ENCODE measurements at places on chromosomes 1 and 21. TPM values are rescaled to one million over a fixed set of nuclear protein-coding genes. Genes with fewer than 3 reads are reported as not detected.
A peak's percentile ranks its signal among the peaks of the same experiment; 100 is the strongest.

DNA sequence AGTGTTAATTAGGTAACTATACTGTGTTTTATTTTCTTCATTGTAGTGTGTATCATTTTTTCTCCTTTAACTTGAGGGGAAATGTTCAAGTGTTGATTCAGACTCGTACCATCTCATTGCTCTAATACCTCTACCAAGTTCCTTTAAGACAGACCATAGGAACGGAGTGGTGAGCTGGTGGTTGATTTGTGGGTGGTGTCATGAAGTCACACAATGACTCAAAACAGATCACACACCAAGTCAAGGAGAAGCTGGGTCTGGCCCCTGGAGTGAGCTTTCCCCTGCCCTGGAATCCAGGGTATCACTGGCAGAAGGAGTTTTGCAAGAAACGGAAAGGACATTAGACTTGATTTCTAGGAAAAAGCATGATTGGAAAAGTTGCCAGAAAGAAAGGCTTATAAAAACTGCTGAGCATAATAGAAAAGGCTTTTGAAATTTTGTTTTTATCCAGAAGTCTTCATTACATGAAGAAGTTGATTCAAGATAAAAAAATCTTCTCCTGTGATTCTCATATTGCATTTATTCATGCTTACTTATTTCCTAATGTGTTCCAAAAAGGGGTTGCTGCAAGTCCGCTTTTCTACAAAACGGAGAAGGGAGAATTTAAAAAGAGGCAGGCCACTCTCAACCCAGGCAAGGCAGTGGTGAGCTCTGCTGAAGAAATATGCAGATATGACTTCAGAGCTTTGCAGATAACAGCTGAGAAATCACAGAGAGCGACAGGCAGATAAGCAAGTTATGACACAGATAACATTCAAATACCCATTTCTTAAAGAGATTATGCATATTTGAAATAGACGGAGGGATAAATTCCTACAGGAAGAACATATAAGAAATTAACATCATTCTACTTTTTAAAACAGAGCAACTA, 79.7 kb downstream of the TBX19 start:
- H3K27me3 ChIP-seq: no peaks in the 10 kb centered on the region
- no peak overlapping the region for H3K27ac ChIP-seq
- no peaks in the 10 kb centered on the region for H3K36me3 ChIP-seq
- no peak overlapping the region for H3K4me3 ChIP-seq
- no peak for DNase-seq
- no peaks in the 10 kb centered on the region for H3K4me1 ChIP-seq

RIPK4 gene
- 6.3 TPM for total RNA-seq

SYT2 gene
- total RNA-seq: not detected

- H3K4me3 ChIP-seq: no peak overlapping the region
- no peaks in the 10 kb centered on the region for H3K27me3 ChIP-seq
- H3K4me1 ChIP-seq: peaks cover 9% of the 10 kb centered on the region
- no peaks in the 10 kb centered on the region for H3K36me3 ChIP-seq
These were observed 250 bp downstream of the F5 start for GRCh38 chr1:169586067-169586394.

LEFTY2 gene
- not detected for total RNA-seq

DNA sequence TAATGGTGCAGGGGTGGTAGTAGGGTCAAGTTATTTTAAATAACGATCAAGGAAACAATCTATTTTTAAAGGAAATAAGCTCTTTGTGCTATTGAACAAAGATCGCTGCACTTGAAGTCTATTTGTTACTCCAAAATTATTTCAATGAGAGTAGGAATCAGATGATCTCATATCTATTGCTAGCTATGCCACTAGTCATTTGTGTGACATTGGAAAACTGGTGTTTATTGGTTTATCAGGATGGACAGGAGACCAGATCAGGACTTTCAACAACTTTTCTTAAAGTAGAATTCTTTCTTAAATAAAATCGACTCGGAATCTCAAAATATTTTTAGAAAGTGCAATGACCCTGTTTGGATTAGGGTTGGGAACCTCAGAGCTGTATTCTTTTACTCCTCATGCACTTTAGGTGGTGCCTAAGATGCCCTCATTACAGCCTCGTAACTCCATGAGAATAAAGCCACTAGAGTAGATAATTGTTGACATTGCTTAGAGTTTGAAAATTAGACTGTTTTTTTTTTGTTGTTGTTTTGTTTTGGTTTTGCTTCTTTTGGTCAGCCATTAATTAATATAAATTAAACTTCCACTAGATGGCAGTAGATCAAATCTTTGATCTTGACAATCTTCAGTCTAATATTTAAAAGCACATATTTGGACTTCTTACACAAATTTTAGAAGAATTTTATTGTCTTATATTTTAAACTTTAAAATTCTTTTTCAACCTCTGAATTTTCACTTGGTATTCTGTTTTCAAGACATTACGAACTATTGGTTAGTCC, 352.4 kb downstream of the USP25 start:
- H3K27ac ChIP-seq: no peak overlapping the region
- no peak for DNase-seq
- H3K36me3 ChIP-seq: no peaks in the 10 kb centered on the region
- no peaks in the 10 kb centered on the region for H3K27me3 ChIP-seq

DNA sequence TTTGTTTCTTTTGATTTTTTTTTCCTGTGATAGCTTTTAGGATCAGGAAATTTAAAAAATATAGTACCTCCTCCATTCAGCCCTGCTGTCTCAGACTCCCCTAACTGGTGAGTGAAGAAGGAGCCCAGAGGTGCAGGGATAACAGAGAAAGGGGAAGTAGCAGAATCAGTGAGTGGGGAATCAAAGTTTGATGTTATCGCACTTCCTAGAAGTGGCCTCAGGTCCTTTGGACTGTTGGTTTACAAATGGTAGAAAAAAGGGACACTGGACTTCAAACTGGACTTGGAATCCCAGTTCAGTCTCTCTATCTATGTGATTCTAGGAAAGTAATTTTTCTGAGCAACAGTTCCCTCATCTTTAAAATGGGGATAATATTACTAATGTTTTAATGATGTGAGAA, 99.5 kb downstream of the FGGY start:
- DNase-seq: no peak
- H3K4me1 ChIP-seq: peaks cover 7% of the 10 kb centered on the region
- H3K36me3 ChIP-seq: no peaks in the 10 kb centered on the region
- H3K27me3 ChIP-seq: no peaks in the 10 kb centered on the region
- H3K27ac ChIP-seq: no peak overlapping the region
- no peak overlapping the region for H3K4me3 ChIP-seq

DNA sequence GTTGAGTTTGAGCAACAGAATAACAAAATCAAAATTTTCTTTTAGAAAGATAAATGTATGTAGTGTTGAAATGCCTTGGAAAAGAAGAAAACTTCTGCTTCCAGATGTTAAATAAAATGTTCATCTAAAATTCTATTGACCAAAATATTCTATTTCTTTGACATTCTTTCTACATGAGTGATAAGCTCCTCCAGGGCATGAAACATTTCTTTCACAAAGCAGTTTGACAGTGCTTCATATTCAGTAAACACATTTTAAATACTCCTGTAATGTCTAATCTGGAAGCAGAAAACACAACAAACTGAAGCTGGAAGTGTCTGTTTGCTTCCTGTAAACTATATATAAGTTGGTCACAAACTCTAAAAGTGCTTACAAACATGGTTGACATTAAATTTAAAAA, 61.5 kb downstream of the RGS21 start:
- H3K27ac ChIP-seq: no peak overlapping the region
- no peaks in the 10 kb centered on the region for H3K27me3 ChIP-seq
- H3K36me3 ChIP-seq: no peaks in the 10 kb centered on the region

- no peaks in the 10 kb centered on the region for H3K36me3 ChIP-seq
- no peak overlapping the region for H3K4me3 ChIP-seq
- H3K4me1 ChIP-seq: no peaks in the 10 kb centered on the region
- H3K27me3 ChIP-seq: no peaks in the 10 kb centered on the region
- H3K27ac ChIP-seq: no peak overlapping the region
These were observed 58.0 kb downstream of the LGR6 start for GRCh38 chr1:202251424-202252256.

NCAM2 gene
- 2.7 TPM for total RNA-seq

SNIP1 gene
- total RNA-seq: 12.0 TPM

- no peaks in the 10 kb centered on the region for H3K4me1 ChIP-seq
- H3K27ac ChIP-seq: no peak overlapping the region
- no peaks in the 10 kb centered on the region for H3K36me3 ChIP-seq
- no peak overlapping the region for H3K4me3 ChIP-seq
- no peak for DNase-seq
These were observed 175.5 kb downstream of the ASTN1 start for GRCh38 chr1:176989023-176989422.

GPR157 gene
- total RNA-seq: 23.3 TPM

NOS1AP gene
- 16.4 TPM for total RNA-seq

- no peak overlapping the region for H3K27ac ChIP-seq
- H3K27me3 ChIP-seq: no peaks in the 10 kb centered on the region
- H3K4me1 ChIP-seq: no peaks in the 10 kb centered on the region
- no peak for DNase-seq
- no peaks in the 10 kb centered on the region for H3K36me3 ChIP-seq
- no peak overlapping the region for H3K4me3 ChIP-seq
These were observed 32.9 kb downstream of the VWA5B1 start for GRCh38 chr1:20323613-20323920.

- peaks cover 6% of the 10 kb centered on the region for H3K4me1 ChIP-seq
- no peak for DNase-seq
- H3K27me3 ChIP-seq: no peaks in the 10 kb centered on the region
These were observed 28.7 kb upstream of the DISP1 start for GRCh38 chr1:222786121-222786520.

PHACTR4 gene
- total RNA-seq: 38.7 TPM

- H3K4me1 ChIP-seq: peaks cover 16% of the 10 kb centered on the region
- peaks cover 20% of the 10 kb centered on the region for H3K36me3 ChIP-seq
- H3K27ac ChIP-seq: peak overlapping the region; percentile 74
- H3K27me3 ChIP-seq: no peaks in the 10 kb centered on the region
- DNase-seq: peak; percentile 96
These were observed 96.3 kb downstream of the BCAR3 start for GRCh38 chr1:93585059-93585966.

DNA sequence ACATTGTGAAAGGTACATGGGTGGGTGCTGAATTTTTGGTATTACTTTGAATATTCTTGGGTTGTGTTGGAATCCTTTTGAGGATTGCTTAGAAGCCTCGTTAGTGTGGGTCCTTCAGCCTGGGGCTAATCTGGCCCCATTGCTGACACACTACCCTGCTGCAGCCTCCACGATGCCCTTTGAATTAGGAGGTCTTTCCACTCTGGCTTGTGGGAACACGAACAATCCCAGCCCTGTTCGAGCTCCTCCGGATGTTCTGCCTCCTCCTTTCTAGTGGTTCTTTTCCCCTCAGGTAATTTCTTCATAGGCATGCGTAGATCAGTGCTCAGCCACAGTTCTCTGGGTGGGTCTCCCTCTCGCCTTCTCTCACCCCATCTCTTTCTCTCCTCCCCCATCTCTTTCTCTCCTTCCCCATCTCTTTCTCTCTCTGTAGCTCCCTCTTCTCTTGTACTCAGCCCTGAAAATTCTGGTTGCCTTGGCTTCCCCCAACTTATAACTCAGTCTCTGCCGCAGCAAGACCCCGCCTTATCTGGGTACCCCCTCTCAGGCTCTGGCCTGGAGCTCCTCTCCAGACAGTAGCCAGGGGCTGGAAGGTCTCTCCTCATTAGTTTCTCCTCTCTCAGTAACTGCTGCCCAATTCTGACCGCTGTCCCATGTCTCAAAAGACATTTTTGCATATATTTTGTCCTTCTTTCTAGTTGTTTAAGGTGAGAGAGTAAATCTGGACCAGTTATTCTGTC, 46.0 kb upstream of the SLC19A1 start:
- peaks cover 7% of the 10 kb centered on the region for H3K27me3 ChIP-seq
- no peak for DNase-seq
- H3K4me1 ChIP-seq: peaks cover 23% of the 10 kb centered on the region

HJV gene
- total RNA-seq: not detected

LCE6A gene
- total RNA-seq: not detected

- no peaks in the 10 kb centered on the region for H3K4me1 ChIP-seq
- peak overlapping the region; percentile 83 for H3K27ac ChIP-seq
- H3K27me3 ChIP-seq: no peaks in the 10 kb centered on the region
- DNase-seq: no peak
- peaks cover 72% of the 10 kb centered on the region for H3K36me3 ChIP-seq
These were observed 54.6 kb downstream of the S100B start for GRCh38 chr21:46550116-46550941.

ADAMTS5 gene
- total RNA-seq: 5.9 TPM

AKT3 gene
- total RNA-seq: 26.7 TPM

DNA sequence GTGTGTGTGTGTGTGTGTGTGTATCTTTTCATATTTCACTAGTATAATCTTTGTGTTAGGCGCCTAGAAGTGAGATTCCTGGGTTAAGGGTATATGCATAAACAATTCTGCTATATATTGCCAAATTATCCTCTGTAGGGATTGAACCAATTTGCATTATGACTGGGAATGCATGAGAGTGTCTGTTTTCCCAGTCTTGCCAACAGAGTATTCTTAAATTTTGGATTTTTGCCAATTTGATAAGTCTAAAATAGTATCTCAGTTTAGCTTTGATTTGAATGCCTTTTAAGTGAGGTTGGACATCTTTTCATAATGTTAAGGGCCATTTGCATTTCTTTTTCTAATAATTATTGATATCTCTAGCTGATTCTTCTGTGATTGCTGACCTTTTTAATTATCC, 8.2 kb upstream of the AVPR1B start:
- DNase-seq: no peak
- no peaks in the 10 kb centered on the region for H3K36me3 ChIP-seq
- H3K4me1 ChIP-seq: no peaks in the 10 kb centered on the region

FAM151A gene
- not detected for total RNA-seq

DNA sequence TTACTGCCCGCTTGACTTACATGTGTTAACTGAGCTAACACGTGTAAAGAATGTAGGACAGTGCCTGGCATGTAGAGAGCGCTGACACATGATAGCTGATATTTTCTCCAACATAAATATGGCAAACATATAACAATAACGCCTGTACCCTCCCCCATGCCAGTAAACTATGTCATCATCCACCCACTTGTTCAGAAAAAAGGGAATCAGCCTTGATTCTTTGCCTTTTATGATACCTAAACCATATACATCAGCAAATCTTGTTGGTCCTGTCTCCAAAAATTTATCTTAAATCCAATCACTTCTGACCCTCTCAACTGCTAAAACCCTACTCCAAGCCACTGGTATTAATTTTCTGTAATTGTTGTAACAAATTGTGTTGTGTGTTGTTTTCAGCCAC, 1.1 kb upstream of the ZNF692 start:
- no peak for DNase-seq
- H3K36me3 ChIP-seq: peaks cover 7% of the 10 kb centered on the region
- no peak overlapping the region for H3K4me3 ChIP-seq
- no peaks in the 10 kb centered on the region for H3K27me3 ChIP-seq

DNA sequence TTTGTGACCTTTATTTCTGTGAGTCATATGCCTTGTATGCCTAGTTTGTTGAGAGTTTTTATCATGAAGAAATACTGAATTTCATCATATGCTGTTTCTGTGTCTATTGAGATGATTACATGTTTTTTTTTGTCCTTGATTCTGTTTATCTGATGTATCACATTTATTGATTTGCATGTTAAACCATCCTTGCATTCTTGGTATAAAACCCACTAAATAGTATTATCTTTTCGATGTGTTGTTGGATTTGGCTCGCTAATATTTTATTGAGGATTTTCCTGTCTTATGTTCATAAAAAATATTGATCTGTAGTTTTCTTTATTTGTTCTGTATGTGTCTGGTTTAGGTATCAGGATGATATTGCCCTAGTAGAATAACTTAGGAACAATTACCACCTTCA, 164.7 kb upstream of the CHRM3 start:
- no peaks in the 10 kb centered on the region for H3K4me1 ChIP-seq
- H3K27me3 ChIP-seq: no peaks in the 10 kb centered on the region
- DNase-seq: no peak

Measured in upper lobe of left lung (tissue), 6 donors.